ENCODE measurements at places on chromosomes 4 and X.

DNA sequence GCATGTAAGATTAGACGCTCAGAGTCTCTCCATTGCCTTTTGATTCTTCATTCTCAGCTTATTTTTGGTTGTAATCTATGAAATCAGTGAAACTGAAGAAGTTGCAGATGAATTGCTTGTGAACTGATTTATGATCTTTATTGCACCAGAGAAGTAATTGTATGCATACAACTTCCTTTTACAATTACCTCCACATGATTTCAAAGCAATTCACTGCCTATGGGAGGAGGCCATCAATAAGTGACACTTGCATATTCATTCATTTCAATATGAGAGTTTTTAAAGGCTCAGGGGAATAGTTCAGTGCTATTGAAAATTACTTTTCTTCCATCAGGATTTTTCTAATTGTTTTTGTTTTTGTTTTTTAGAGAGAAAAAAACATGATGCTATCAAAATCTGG lies 222.3 kb downstream of the NKX6-1 start:
- DNase-seq: no peak

GRCh38 chr4:59685626-59686025 lies 1514.5 kb upstream of the ADGRL3 start:
- DNase-seq: no peak

GRCh38 chr4:151408380-151408629 lies 671 bp upstream of the FHIP1A start:
- no peak for DNase-seq

DNA sequence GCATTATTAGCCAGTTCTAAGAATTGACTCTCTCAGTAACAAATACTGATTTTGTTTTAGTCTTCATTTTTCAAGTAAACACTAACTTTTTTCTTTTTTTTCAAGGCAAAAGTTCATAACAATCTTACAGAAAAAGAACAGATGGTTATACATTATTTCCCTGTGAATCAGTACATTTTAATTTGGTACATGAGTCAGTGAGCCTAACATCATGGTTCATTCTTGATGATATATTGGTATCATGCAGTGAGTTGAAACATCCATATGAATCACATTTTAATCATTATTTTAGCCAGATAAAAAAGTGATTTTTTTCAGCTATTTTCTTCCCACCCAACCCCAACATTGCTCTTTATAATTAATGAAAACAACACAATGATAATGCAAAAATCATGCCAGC lies 184.3 kb upstream of the TACR3 start:
- DNase-seq: no peak

- DNase-seq: peak; percentile 44
Measured at GRCh38 chr4:19945979-19946380, 305.7 kb upstream of the SLIT2 start.

DNA sequence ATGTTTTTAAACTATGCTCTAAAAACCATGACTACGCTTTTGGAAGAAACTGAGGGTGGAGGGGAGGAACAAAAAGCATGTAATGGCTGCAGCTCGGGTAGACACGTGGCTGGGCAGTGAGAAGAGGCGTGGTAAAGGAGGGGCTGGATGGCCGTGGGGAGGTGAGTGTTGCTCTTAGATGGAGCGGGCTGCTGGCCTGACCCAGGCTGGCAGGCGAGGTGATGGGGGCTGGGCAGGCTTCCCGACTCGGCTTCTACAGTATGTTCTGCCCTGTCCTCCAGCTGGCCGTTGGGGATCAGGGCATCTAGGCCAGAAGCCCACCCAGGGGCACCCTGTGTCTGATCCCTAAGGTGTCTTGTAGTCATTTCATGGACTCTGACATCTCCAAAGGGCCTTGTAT lies 60.7 kb downstream of the EFHC2 start:
- DNase-seq: peak; percentile 65

DNA sequence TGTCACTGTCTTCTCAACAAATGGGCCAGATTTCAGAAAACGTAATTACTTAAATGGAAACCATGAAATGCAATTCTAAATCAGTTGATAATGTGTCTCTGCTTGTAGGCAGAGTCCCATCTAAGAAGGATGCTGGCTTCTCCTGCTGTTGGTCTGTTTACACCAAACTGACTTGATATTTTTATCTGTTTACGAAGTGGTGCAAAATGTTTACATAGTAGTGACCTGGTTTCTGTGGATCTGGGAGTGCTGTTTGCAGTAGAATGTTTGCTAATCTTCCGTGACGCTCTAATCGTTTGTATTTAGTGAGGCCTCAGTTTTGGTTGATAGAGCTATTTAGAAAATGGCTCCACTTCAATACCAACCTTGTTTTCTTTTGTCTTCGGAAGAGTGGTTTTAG lies 213.5 kb downstream of the VEGFC start:
- DNase-seq: no peak

DNA sequence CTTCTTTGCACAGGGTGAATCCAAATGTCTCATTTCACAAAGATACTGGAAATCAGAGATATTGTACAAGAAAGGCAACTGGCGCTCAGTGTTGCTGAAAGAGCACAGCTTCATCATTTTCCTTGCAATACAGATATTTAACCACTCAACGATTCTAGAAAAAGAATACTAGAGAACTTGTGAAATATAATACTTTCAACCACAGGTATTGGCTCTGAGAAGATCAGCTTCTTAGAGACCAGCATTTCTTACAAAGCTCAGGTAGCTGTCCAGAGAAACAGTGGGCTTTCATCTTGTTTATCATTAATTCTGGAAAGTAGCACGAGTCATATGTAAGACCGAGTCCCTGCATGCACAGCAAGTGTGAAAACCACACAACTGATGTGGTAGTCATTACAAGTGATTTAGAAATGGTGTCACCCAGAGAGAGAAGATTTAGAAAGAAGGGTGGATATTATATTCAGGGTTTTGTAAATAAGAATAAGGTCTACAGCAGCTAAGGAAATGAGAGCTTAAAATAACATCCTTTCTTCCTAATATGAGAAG lies 7.8 kb upstream of the PPARGC1A start:
- DNase-seq: peak; percentile 39

DNA sequence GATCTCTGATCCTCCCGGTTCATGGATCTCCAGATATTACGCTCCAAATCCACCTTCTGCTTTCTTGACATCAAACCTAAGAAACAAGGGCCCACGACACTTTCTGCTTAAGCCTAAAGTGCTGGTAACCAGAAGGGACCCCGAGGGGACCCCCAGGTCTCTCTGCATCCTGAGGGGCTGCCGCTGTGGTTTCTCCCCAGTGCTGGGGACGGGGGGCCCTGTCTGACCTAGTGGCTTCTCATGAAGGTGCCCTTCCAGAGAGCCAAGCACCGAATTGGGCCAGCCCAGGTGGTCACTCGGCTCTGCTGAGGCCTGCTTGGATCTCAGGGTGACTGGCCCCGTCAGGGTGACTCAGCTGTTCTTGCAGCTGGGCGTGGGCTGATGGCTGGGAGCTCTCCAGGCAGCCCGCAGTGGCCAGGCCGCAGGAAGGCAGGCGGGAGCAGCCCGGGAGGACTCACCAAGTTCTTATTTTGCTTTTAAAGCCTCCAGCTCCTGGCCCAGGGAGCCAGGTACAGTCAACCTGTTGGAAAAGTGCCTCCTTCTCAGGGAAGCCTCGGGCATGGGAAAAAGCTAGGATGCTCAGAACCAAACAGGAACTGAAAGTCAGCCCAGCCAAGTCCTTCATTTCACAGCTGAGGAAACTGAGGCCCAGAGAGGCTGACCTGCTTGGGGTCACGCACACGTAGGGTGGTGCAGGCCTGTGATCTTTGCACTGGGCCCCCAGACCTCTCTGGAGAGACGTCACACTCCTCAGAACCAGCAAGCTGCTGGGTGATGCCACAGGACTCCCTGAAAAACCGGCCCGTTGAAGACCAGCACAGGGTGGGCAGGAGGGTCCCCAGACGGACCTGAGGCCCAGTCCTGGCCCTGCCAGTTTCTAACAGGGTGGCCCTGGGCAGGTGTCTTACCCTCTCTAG lies 16.7 kb downstream of the BLOC1S4 start:
- peak; percentile 98 for DNase-seq

DNA sequence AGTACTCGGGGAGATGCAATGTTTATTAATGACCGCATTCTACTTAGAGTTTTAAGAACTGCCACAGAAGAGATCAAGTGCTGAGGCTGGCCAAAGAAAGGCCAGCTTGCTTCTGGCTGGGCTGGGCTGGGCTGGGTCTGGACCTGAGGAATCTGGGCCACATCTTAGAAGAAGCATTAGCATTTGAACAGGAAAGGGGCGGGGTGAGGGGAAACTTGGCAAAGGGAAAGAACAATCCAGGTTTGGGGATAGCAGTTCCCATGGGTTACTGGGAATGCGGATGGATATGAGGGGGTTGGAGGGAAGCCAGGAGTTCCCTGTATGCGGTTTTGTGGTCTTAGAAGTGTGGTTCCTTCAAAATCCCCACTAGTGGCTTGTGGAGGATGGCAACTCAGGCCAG lies 83.3 kb downstream of the CLDN34 start:
- no peak for DNase-seq

- no peak for DNase-seq
Measured at GRCh38 chr4:10521424-10521823, 64.2 kb upstream of the ZNF518B start.

GRCh38 chr4:85793233-85793585 lies 318.3 kb downstream of the ARHGAP24 start:
- DNase-seq: no peak

GRCh38 chr4:76748649-76749048 lies 149.3 kb downstream of the SOWAHB start:
- DNase-seq: no peak

DNA sequence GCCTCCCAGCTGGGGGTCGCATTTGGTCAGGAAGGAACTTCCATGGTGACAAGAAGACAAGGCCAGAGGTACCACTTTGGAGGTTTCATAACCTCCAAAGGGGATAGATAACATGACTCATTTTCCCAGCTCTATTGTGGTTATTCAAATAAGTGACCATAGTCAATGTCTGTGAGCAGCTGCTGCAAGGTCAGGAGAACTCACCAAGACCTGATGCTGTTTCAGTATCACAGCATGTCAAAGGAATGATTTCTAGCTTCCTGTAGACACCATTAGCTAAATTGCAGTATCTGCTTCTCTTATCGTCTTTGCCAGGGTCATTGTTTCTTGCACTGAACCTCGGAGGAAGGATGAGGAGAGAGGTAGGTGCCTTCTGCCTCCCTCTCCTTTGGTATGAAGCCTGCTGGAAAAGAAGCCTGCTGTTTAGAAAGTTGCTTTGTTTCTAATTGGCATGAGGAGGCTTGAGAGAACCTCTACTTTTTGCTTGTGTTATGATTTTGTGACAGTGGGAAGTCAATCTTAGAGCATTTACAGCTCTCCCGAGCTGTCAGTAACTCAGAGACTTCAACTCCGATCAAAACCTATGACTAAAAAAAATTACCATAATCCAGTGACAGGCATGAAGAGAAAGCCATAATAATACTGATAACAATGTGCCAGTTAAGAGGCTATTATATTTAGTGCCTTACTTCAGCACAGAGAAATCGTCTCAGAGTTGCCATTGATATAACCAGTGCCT lies 38.0 kb upstream of the GATB start:
- DNase-seq: no peak

DNA sequence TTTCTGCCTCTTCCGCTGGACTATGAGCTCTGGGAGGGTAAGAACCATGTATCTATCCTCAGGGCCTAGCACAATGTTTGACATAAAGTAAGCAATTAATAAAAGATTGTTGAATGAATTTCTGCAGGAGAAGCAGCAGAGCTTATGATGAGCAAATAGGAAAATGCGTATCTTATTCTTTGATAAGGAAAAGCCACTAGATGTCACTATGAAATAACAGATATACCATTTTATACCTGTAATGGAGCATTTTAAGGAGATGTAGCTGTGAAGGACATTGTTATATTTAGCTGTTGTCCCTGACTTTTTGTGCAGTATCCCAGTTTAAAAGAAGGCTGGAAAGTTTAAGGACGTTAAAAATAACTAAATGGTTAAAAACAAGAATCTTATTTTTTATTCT lies 147.2 kb upstream of the MBNL3 start:
- DNase-seq: no peak

DNA sequence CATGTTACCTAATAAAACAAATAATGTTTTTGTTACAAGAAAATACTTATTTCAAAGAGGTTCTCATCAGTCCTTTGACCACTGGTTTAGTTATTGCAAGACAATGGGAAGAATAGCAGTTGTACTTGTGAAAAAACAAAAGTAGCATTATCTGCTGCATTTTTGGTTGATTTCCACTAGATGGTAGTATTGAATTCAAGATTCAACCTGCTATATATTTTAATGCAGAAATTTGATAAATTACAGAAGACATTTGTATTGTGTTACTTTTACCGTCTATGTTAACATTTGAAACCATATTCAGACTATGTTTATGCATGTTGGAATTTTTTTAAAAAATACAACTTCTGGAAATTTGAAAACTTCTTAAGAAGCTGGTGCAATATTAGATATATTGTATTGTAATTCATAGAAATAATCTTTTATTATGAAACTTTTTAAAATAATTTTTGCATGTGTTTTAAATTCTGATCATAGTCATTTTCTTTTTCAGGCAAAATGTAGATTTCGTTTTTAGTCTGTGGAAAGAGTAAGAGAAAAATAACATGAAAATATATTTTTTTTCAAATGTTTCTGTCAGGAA lies 56.4 kb downstream of the SPCS3 start:
- no peak for DNase-seq

Data from osteoblast (primary cell).